ENCODE measurements at places on chromosomes 1 and 21.

- DNase-seq = no peak
Measured at GRCh38 chr1:60017508-60018205, 55.9 kb downstream of the C1orf87 start.

- no peak for DNase-seq
Measured at GRCh38 chr1:226748306-226748705, 9.2 kb upstream of the ITPKB start.

DNA sequence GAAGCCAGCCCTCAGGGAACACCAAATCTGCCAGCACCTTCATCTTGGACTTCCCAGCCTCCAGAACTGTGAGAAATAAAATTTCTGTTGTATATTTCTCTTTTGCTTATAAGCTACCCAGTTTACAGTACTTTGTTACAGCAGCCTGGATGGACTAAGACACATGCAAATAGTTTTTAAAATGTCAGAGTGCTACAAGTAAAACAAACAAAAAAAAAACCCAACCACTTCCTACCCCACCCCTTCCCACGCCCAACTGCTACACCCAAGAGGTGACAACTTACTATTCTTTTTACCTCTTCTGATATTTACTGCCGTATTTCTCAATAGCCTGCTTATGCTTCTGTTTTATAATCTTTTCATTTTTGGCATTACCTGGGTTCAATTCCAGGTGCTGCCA is 8.6 kb upstream of the SPSB1 start:
- no peak for DNase-seq

- no peak for DNase-seq
Measured at GRCh38 chr1:2248127-2248826, 20.2 kb downstream of the SKI start.

DNA sequence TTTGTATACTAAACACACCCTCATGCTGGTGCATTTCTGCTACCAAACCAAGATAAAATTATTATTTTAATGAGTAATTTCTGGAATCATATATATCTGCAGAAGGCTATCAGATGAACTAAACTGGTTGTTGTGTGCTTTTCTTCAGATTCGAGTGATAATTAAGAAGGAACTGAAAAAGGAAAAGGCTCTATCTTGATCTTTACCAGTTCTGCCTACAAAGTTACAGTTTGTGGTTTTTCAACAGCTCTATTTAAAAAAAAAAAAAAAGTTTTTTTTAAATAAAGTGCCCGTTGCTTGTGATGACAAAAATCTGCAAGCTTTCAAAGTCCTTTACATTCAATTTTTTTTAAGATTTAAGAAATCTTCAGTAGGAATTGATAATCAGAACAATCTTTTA is 13.6 kb downstream of the DENND1B start:
- no peak for DNase-seq
